Activated naive CD4-positive, alpha-beta T cell treated with Interleukin-2 at 50 U/mL for 16 hours (primary cell): ENCODE measurements at places on chromosomes 1 and 21.

DNA sequence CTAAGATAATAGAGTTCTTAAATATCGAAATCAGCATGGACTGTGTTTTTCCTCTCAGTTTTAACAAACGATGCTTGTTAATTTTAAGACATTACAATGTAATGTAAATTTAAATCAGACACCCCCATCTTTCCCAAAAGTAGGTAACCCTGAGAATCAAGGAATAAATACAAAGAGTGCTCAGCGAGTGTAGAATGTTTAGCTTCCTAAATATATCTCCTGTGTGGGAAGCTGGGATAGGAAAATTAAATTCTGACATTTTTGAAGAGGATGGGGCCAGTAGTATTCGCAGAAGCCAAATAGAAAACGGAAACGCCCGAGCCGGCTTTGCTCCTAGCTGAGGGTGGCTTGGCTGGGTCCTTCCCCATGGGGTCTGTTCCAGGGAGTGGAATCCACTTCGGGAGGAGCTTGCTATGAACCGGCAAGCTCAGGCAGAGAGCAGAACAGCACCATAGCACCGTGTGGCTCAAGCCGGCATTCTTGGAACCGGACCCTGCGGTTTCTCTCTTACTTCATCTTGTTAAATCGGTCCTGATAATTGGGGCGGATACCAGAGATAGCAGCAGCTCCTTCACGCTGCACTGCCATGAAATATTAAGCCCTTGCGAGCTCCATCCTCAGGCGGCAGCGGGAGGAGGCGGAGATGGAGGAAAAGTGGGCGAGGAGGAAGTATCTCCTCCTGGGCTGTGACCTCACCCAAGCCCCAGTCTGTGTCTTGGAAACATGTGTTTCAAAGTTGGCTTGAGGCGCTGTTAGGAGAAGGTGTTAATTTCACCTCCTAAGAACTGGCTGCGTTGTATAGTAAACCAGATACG is 24.9 kb downstream of the MAP3K7CL start:
- no peak for DNase-seq

GRCh38 chr1:92203105-92203504 is 14.6 kb upstream of the C1orf146 start:
- no peak for DNase-seq

- DNase-seq: peak; percentile 70
These were observed 25.9 kb downstream of the S100A6 start for GRCh38 chr1:153509729-153510354.

DNA sequence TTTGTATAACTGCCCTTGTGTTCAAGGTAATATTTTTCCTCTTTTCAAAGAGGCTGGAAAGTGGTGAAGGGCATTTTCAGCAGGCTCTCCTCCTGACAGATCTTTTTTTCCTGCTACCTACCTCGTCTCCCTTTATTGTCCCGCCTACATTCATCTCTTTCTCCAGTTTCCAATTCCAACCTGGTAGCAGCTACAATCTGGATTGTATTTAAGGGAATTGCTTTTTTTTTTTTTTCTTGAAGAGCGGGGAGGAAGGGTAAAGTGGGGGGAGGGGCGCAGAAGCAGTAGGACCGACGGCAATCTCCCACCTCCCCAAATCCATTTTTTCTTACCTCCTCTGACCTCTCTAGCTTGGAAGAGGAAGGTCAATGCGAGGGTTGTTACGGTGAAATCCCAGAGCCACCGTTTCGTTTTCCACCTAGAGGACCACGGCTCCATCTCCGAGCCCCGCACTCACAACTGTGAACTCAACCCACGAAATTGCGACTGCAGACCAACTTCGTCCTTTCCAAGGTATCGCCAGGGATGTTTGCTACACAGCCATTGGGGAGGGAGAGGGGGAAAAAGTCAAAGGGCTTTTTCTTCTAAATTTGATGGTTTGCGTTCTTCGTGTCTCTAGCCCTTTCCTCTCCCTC is 464 bp downstream of the COL11A1 start:
- no peak for DNase-seq

GRCh38 chr21:44517175-44517899 is 22.7 kb downstream of the KRTAP10-1 start:
- no peak for DNase-seq
